ENCODE measurements at places on chromosomes 16 and 17.

- DNase-seq = no peak
Observed at GRCh38 chr16:57999366-57999970, 1.0 kb downstream of the ZNF319 start.

DNA sequence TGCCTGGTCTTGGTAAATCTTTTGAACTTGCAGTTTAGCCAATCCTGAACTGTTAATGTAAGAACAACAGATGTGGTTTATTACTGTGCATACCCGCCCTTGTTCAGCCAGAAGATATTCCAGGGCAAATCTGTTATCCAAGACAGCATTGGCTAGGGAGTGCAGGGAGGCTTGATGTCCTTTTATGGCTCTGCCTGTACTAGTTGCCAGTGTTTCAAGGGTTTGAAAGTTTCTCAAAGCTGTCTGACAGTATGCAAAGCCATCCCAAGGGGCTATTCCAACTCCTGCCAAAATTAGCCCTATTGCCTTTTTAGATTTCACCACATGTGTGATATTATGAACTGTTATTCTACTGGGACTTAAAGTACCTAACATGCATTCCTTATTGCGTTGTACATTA lies 30.1 kb downstream of the LCMT1 start:
- no peak for DNase-seq

DNA sequence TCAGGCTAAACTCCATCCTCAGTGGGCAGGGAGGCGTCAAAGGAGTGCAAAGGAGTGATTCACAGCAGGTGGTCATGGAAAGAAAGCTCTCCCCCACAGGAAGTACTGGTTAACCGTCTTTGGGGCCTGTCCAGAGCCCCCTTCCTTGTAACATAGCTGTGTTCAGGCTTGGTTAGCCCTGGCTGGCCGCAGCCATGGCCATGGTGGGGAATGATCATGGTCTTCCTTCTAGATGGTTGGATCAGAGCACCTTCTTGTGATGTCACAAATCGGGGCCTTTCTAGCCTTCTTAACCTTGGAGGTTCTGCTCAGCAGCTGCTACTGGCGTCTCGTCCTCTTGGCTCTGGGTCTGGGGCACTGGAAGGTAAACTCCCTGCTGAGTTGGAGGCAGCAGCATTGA lies 15.8 kb downstream of the NKD1 start:
- DNase-seq = no peak

GRCh38 chr16:55489119-55489955 lies 10.3 kb downstream of the MMP2 start:
- no peak for DNase-seq

- no peak for DNase-seq
Observed at GRCh38 chr16:67979955-67980678, at the start of gene DPEP3. TSS of gene DPEP3 (minus strand) at chr16:67980499. CDS start at chr16:67980380, 119 bp downstream.

DNA sequence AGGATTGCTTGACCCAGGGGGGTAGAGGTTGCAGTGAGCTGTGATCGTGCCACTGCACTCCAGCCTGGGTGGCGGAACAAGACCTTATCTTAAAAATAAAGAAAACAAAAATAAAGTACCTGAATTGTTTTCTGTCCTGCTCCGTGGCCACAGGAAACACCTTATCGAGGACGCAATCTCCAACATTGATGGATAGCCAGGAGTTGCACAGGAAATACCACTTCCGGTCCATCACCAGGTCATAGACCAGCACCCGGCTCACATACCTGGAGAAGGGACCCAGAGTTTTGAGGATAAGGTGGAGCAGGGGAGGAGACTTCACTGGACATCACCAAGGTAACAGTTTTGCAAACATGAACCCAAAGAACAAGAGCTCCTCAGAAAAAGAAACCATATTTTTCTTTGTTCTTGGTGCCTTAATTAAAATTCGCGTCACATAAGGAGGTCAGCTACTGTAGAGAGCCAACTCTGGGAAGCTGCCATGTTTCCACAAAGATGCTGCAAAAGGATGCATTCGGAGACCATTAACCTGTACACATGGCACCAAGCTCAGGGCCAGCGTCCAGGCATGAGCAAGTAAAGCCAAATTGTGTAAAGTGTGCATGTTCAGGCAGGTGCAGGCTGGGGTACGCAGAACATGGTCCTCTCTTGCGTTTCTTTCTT lies 55.6 kb upstream of the GCSH start:
- DNase-seq = no peak

GRCh38 chr17:72399608-72400487 lies 279.0 kb downstream of the SOX9 start:
- no peak for DNase-seq

GRCh38 chr17:78784352-78784751 lies 2.3 kb upstream of the CYTH1 start:
- no peak for DNase-seq
